ENCODE measurements at places on chromosomes 6 and 20.

DNA sequence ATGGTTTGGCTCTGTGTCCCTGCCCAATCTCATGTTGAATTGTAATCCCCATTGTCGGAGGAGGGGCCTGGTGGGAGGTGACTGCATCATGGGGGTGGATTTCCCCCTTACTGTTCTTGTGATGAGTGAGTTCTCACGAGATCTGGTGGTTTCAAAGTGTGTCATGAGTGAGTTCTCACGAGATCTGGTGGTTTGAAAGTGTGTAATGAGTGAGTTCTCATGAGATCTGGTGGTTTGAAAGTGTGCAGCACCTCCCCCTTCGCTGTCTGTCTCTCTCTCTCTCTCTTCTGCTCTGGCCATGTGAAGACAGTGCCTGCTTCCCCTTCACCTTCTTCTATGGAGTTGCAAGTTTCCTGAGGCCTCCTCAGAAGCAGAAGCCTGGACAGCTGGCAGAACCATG, 87.6 kb downstream of the MYLK4 start:
- no peak for DNase-seq

- DNase-seq, result no peak
These were observed 994 bp downstream of the CLDN20 start for GRCh38 chr6:155264693-155265320.

DNA sequence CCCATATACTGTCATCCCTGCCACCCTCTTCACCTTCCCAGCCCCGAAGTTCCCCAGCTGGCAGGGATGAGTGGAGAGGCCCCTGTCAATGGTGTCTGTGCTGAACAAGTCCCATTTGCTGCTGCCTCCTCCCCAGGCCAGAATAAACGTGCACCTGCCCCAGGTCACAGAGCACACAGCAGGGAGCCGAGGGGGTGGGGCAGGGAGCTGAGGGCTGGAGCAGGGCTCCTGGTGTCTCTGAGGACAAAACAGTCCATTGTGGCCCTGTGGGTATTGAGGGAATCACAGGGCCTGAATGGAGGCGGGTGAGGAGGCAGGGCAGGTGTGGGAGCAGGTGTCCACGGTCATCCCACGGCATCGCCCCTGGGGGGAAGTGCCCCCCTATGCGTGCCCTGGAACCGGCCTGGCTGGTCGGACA, 55.8 kb downstream of the SNAI1 start:
- DNase-seq, result no peak

DNA sequence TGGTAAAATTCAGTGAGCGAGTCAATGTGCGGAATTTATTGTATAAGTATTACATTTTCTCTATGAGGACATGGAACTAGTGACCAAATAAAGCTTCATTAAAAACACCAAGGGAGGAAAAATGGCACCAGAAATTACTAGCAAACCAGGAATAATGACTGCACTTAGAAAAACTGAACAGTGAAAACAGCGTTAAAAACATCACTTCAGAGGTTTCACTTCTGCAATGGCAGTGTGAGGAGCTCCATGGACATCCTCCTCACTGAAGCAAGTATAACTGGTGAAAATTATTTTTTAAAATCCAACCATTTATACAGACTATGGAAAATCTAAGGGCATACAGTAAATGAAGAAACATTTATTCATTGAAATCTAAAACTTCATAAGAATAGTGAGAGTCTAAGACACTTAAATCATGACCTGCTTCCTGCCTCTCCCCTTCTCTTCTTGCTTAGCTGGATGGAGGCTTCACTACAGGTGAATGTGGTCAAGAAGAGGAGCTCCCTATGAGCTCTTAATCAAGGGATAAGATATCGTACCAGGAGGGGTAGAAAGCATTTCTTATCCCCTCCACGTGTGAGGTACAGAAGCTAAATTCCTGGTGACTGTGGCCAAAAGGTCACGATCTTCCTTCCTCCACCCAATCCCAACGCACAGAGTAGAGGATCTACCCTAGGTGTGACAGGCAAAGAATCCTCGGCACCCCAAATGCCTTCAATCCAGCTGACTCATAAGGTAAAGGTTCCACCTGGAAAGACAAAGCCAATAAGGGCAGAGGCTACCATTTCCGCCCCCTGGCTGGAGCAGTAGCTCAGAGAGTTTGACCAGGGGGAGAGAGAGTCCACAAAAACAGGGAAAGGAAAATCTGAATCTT, 12.3 kb upstream of the ASF1A start:
- DNase-seq, result no peak

DNA sequence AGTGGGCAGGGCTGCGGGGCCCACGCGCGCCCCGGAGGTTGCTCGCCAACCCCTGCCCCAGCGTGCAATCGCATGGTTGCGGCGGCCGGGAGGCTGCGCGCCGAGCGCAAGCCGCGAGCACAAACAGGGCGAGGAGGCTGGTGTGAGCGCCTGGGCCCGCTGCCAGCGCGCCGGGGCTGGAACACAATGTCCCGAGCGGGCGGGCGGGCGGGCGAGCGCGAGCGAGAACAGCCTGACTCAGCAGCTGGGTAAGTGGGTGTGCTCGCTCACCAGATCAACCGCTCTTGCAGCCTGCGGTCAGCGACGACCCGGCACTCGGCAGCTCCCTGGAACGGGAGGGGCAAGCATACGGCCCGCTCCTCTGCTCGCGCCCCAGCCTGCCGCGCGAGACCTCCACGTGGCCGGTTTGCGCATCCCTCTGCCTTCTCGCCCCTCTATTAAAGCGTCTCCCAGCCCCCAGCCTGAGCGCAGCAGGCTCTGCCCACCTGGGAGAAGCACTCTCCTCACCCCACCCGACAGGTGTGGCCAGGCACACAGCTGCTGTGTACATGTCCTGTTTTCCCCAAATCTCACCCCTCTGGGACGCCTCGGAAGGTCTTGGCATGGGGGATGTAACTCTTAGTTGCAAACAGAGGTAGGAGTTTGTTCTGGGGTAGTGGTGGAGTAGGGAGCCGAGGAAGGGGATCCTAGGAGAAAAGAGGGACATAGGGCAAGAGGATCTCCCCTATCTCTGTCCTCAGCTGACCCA, 8.7 kb upstream of the ARMC12 start:
- DNase-seq, result peak; percentile 79

- no peak for DNase-seq
These were observed 525.8 kb upstream of the POU3F2 start for GRCh38 chr6:98308564-98308963.

DNA sequence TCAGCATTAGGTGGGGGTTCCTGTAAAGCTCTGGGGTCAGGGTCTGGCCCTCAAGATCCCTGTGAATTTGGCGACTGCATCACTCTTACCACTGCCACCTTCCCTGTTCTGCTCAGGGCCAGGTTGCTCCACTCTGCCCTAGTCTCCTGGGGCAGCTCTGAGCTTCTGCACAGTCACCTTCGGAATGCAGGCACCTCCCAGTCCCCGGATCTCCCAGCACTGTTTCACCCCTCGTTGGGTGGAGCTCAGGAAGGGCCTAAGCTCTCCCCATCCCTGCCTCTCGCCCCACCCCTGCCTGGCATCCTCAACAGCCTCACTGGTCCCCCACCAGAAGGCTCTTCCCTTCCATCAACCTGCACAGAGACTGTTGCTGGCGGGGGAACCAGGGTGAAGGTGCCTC, 46.2 kb downstream of the YTHDF1 start:
- no peak for DNase-seq

DNA sequence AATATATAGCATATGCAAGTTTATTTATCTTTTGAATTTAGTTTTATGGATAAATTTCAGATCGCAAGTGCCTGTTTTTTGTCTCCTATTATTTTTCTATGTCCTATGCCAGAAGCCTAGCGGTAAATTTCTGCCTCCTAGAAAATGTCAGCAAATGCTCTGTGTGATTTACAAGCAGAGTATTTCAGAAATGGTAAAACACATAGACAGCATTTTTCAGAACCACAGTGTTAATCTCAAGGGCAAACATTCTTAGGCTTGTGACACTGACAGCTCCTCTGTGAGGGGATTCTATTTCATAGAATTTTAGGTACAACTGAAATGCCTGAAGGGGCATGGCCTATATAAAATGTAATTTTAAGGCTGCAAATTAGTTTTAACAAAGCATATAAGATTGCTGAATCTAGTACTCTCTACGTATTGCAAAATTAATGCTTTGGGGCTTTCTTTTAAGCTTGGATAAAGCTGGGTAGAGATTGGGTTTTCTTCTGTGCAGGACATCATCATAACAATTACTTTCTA, 89.9 kb upstream of the PTCHD4 start:
- DNase-seq, result no peak

GRCh38 chr20:34388000-34388399, 24.9 kb downstream of the ITCH start:
- no peak for DNase-seq

- no peak for DNase-seq
These were observed 33.2 kb upstream of the OCSTAMP start for GRCh38 chr20:46583411-46584214.

DNA sequence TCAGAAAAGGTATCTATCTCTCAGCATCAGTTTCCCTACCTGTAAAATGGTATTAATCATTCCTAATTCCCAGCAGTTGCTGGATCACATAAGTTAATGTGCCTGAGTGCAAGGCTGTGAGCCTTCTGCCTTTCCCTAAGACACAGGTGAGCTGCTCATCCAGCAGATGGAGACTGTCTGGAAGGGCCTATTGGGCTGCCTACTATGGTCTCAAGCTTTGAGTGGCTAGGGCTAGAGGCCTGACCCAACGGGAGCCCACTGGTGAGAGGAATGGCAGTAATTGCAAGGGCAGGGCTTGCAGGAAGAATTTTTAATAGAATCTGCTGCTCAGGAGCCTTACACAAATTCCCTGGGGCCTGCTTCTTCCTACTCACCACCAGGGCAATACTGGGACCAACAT, 4.3 kb downstream of the KHDC1 start:
- DNase-seq, result no peak

GRCh38 chr20:15257569-15257870, 920.1 kb upstream of the FLRT3 start:
- no peak for DNase-seq

DNA sequence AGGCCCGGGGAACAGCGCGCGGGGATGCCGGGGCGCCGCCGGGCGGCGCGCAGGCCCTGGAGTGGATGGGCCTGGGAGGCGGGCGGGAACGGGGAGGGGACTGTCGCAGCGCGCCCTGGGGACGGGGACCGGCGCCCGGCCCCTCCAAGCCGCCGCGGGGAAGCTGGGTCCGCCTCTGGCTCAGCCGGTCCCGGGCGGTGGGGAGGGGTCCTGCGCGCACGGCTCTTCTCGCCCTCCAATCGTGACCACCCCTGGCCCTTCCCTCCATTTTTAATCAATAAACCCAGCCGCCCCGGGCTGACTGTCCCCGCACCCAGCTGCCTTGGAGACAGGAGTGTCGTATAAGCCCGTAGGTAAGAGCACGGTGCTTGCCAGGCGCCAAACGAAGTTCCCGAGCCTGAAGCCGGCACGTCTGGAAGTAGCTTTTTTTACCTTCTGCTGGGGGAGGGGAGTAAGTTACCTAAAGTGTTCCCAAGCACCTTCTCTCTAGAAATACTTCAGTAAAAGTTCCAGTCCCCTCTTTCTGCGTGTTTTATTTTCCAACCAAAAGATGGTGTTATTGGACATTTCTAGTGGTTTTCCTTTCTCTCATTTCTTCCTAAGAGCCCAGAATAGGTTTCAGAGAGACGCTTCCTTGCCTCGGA, 780 bp upstream of the TAF4 start:
- peak; percentile 28 for DNase-seq

DNA sequence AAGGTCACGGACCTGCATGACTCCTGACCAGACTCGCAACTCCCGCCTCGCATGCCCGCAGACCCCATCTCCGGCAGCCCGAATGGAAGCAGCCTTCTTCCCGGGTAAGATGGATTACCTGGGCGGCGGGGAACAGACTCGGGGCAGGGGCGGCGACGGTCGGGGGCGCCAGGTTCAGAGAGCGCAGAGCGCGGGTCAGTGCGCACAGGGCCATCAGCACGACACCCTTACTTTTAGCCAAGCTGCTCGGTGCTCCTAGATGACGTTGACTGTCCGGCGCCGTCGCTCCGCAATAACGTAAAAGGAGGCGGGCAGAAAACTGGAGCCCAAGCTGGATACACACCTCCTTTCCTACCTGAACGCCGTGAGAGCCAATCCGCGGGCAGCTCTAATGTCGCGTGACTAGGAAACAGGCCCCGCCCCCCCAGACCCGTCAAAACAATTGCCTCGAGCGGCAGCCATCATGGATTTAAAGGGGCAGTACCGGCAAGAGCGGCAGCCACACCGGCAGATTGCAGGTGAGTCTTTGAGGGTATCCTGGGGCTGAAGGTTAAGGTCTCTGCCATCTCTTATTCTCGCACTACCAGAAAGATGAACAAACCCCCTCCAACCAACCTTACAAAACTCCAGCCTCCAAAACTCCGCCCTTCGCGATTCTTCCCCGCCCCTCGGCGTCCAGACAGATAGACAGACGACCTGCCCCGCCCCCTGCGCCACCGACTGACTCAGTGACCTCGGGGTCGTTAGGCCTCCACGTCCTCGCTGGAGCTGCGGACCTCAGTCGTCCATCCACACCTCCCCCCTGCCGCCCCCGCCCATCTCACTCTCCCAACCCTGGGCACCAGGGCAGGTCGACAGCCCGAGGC, at the start of the genes KLC4 and MRPL2:
KLC4 (plus strand) TSS at position 464 of the 866 bp plus-strand sequence. CDS start 1,705 bp downstream, outside the sequence.
MRPL2 (minus strand) TSS at position 267 of the 866 bp plus-strand sequence; CDS start at position 214, 53 bp downstream.
- peak; percentile 94 for DNase-seq

GRCh38 chr6:20559924-20560551, 25.8 kb downstream of the CDKAL1 start:
- no peak for DNase-seq

- no peak for DNase-seq
These were observed 1130.1 kb downstream of the HACE1 start for GRCh38 chr6:103729658-103730057.

DNA sequence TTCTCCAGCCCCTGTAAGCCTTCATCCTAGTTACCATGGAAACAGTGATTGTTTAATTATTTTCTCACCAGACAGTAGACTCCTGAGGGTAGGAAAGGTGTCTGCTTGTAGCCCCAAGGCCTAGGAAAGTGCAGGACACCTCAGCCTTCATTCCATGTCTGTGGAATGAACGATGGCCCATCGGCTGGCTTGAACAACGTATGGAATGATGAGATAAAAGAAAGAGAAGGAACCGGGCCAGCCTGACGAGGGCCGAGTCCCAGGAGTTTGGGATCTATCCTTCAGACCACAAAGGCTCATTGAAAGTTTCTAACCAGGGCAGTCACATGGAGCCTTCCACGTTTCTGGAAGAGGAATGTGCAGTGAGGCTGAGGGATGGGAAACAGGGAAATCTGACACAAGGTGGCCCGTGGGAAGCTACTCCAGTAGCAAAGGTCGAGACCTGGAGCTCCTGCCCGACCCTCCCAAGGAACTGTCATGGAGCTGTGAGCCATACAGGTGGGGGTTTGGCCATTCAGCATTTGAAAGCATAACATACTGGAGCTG, 46.1 kb downstream of the PRDM1 start:
- DNase-seq, result no peak

GRCh38 chr6:121756666-121757065, 321.2 kb downstream of the GJA1 start:
- DNase-seq, result no peak

- DNase-seq, result no peak
These were observed 126.8 kb upstream of the THBS2 start for GRCh38 chr6:169380493-169380892.

GRCh38 chr6:70124882-70125545, 177.9 kb downstream of the COL9A1 start:
- no peak for DNase-seq

All from activated T-helper 9 cell treated with anti-CD3 and anti-CD28 coated beads, Interleukin-2, amount 50 U/mL, for 16 hours (primary cell).